ENCODE measurements at places on chromosomes 3 and 15. TPM values are rescaled to one million over a fixed set of nuclear protein-coding genes. Genes with fewer than 3 reads are reported as not detected.

The FAM98B gene
- total RNA-seq, result 17.2 TPM

The RNU6-1 gene
- total RNA-seq, result not detected

The TMEM212 gene
- not detected for total RNA-seq

GRCh38 chr3:119570229-119570628 lies 9.1 kb upstream of the ADPRH start:
- DNase-seq, result no peak

- peak; percentile 89 for DNase-seq
Measured at GRCh38 chr3:29335438-29335837, 54.6 kb downstream of the RBMS3 start.

- DNase-seq, result no peak
Measured at GRCh38 chr15:50116477-50116876, 2.6 kb downstream of the ATP8B4 start.

- no peak for DNase-seq
Measured at GRCh38 chr3:25781145-25781757, 2.0 kb downstream of the NGLY1 start.

DNA sequence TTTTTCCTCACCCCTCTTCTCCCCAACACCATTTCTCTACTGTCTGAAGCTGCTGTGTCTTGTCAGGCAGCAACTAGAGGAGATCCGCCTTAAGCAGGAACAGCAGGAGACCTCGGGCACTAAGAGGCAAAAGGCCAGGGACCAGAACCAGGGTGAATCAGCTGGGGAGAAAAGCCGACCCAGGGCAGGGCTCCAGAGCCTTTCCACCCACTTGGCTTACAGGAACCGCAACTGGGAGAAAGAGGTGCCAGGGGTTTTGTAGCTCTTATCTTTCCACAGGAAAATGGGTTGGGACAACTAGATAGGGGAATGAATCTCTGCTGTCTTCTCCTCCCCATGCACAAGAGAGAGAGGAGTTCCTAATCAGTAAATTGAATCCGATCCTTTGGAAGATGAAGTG lies 3.0 kb upstream of the NGRN start:
- DNase-seq, result no peak
